ENCODE measurements at places on chromosomes 12 and 14.
A peak's percentile ranks its signal among the peaks of the same experiment; 100 is the strongest.

DNA sequence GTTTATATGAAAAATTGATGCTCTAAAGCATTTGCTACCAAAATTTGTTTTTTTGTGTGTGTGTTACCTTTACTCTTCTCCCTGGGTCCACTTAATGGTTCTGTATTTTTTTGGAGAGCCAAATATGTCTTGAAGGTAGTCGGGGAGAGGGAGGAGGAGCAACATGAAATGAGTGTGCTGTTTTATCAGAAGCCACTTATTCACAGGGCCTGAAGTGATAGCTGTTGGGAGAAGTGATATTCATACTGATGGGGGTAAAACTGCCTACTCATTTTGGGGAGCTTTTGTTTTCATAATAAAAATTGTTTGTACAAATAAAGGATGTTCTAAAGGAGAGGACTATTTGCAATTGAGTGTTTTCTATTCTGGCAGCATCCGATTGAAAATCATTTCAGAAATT is 29.2 kb downstream of the CRADD start:
- no peak for ATAC-seq

DNA sequence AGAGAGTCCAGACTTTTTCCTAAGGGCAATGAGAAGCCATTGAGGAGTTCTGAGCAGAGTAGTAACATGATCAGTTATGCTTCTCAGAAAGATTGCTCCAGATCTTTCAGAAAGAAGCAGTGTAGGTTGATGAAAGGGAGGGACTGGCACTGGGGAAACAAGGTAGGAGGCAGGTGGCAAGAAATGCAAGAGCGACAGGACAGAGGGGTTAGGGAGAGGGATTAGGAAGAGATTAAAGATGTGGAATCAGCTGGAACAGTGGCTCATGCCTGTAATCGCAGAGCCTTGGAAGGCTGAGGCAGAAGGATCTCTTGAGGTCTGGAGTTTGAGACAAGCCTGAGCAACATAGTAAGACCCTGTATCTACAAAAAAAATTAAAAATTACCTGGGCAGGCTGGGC is 3.4 kb downstream of the CDCA3 start:
- ATAC-seq = no peak

DNA sequence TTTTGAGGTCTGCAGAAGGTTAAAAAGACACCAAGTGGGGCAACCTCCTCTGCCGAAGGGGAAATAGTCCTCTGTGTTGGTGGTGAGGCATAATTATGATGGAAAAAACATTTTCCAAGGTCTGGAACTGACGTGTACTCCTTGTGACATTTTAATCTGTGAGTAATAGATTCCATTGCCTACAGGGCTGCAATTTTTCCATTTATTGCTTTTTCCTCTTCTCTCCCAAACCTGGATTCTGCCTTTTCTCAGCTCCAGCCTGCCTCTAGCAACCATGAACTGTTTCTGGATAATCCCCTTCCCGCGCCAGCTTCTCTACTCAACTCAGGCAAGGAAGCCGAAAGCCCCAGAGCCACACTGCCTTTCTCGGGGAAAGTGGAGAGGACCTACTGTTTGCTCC is 230.1 kb upstream of the PLXNC1 start:
- no peak for ATAC-seq

DNA sequence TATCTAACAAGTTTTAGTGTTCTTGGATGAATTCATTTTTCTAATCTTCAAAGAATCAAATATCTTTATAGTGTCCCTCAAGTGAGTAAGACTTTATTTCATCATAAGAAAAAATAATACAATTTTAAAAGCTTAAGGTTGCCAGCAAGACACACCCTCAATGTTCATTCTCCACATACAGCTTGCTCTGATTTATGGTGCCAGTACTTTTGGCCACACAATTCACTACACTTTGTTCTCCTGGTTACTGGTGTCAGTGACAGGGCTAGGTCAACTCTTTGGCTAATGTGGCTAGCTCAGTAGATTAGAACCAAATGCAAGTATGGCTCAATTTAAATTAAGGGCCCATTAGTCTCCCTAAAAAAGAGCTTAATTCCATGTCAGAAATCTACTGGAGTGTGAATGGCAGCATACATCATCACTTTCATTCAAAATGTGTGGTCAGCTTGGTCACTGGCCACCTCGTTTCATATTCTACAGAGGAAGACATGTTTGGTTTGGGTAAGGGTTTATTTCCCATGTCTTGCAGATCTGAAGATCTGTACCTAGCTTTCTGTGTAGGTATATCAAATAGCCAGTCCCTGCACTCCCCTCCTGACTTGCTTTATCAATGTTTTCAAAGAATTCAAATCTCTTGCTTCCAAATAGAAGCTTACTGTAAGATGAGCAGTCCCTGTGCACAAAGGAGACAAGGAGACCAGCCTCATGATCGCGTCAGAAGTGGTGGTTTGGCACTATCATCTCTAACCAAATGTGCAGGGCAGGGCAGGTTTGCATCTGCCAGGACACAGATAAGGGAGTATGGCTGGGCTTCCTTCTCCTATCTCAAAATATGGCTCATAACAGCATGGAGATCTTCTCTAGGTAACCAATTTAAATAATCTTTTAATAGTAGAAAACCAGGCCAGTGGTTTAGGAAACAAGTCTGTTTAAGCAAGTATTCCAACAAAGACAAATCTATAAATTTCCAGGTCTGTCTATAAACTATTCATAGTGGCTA is 31.3 kb downstream of the HECTD4 start:
- no peak for ATAC-seq

GRCh38 chr12:6757028-6757690 is 4.2 kb upstream of the MLF2 start:
- no peak for ATAC-seq

- no peak for ATAC-seq
These were observed 32.7 kb upstream of the OXA1L start for GRCh38 chr14:22733829-22734228.

DNA sequence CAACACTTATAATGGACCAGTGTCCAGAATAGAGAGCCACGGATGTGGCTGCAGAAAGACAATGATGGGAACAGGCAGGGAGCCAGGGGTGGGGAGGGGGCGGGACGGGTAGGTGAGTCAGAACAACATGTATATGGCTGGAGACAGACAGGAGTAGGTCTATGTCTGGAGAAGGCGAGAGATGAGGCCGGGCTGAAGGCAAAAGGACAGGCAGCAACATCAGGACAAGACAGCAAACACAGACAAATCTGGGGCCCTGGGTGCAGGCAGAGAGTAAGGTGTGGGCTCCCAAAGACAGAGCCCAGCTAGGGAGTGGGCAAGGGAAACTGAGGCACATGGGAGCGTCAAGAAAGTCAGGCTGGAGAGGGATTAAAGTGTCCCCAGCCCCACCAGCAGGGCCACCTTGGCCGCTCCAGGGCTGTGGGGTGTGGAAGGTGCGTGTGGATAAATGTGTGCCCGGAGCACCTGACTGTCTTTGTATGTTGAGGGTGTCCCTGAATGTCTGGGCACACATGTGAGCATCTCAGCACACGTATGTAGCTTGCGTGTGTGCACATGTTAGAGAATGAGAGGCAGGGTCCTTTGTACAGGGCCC is 44.1 kb downstream of the FAM222A start:
- ATAC-seq = no peak

DNA sequence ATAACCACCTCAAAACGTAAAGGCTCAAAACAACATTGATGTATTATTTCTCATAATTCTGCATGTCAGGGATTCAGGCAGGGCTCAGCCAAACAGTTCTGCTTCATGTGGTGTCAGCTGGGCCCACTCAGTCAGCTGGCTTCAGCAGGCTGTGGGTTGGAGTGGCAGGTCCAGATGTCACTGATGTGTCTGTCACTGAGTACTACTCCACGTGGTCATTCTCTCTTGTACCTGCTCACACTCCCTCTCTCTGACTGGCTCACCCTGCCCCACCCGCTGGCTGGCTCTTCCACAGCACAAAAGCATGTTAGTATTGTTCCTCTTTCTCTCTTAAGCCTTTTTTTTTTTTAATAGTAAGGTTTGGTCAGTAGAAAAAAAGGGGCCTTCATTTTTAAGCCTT is 182.4 kb downstream of the DICER1 start:
- ATAC-seq = no peak

- no peak for ATAC-seq
These were observed 33.7 kb downstream of the RASSF8 start for GRCh38 chr12:25992026-25992782.

DNA sequence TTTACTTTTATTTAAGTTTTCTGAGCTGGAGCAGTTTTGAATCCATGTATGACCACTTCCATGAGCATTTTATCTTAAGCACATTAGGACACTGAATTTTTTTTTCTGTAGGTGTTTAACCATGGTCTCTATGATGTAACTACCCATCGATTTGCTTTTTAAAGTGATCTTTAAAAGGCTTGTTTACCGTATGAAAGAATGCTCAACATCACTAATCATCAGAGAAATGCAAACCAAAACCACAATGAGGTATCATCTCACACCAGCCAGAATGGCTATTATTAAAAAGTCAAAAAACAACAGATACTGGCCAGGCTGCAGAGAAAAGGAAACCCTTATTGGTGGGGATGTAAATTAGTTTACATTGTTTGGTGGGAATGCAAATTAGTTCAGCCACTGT is 23.0 kb downstream of the GLRX5 start:
- no peak for ATAC-seq

GRCh38 chr14:93155667-93156066 is 29.0 kb downstream of the MOAP1 start:
- ATAC-seq = no peak

DNA sequence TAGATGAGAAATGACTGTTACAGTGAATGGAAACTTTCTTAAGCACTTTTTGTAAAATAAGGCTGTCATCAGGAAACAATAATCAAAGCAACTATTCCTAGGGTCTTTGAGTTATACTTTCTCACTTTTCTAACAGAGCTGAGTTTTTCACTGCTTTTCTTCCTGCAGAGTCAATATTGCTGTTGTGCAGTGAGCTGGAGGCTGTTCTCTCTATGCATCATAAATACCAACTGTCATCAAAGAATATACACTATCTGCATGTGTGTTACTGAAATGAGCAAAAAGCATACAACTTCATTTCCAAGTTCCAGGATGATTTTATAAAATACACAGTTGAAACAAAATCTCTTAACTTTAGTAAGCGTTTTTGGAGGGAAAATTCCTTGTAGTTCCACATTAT is 110.4 kb upstream of the CPSF6 start:
- no peak for ATAC-seq

- peak; percentile 49 for ATAC-seq
These were observed 3.6 kb downstream of the TNS2 start for GRCh38 chr12:53053218-53054111.

DNA sequence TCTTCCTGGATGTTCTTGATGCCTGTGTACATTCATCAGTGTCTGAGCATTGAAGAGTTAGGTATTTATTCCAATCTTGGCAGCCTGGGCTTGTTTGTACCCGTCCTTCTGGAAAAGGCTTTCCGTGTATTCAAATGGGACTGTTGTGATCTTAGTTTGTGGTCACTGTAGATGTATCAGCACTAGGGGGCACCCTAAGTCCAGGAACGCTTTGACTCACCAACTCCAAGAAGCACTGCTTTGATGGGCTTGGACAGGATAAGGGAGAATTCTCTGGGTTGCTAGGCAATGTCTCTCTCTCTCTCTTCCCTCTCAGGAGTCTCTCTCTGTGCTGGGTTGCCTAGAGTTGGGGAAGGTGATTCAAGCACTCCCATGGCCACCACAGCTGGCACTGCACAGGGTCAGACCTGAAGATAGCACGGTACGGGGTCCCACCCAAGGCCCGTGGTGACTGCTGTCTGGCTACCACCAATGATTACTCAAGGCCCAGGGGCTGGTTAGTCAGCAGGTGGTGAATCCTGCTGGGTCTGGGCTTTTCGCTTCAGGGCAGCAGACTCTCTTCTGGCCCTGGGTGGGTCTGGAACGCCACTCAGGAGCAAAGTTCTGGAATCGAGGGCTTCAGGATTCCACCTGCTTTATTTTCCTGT is 211.1 kb upstream of the RGS6 start:
- ATAC-seq = no peak

- peak; percentile 93 for ATAC-seq
These were observed 41.9 kb upstream of the NCOR2 start for GRCh38 chr12:124609041-124609989.

- ATAC-seq = no peak
These were observed 22.8 kb downstream of the OTUB2 start for GRCh38 chr14:94048691-94049624.

GRCh38 chr14:52863334-52863700 is 71.9 kb upstream of the GNPNAT1 start:
- no peak for ATAC-seq
